GM12892 (cell line): ENCODE measurements at places on chromosomes 4 and X.

GRCh38 chr4:141898346-141898745, 262.0 kb downstream of the IL15 start:
- DNase-seq: no peak

GRCh38 chr4:130712038-130712437, 1616.1 kb downstream of the C4orf33 start:
- DNase-seq: no peak

GRCh38 chr4:54090804-54091623, 8.9 kb upstream of the GSX2 start:
- no peak for DNase-seq

DNA sequence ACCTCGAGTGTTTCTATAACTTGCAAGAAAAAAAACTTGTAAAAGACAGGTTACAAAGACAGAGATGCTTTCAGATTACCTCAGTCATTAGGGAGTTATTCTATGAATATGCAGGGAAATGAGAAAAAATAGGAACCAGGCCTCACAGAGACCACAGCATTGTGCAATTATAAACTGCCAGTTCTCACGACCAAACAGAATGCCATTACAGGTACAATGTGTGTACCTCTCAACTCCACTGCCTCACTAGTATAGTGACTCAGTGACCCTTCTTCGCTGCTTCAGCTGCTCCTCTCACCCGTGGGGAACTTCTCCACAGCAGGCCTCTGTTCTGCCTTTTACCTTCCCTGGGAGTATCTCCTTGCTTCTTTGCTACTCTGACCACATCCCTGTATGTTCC, 2.3 kb upstream of the HTATSF1 start:
- no peak for DNase-seq

DNA sequence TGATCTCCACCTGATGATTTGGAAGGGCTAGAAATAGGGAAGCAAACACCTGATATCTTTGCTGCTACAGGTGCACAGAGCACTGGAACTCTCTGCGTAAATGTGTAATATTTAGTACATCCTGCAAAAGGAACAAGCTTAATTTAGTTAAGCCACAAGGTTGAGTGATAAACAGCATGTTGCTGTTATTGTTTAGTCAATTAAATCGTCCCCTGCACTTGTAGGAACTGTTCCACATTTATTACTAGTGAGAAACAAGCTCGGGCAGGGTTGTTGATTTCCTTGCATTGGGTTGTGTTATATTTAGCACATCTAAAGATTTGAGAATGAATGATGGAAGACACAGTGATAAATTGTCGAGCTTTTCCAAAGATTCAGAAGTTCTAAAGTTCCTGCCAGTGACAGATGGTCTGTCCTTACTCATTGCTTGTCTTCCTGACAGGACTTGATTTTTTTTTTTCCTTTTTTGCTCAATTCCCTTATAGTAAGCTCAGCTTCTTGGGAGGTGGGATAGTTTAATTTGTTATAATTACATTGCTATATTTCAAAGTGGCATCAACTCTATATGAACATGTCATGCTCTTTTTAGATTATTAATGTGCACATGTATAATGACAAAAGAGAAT, 627.0 kb upstream of the ATOH1 start:
- DNase-seq: no peak
